NCI-H1105 (cell line): ENCODE measurements at places on chromosomes 7 and 10.

- DNase-seq, result no peak
These were observed 20.0 kb downstream of the HYAL4 start for GRCh38 chr7:123864966-123865365.

GRCh38 chr10:13787015-13787421 is 200.3 kb downstream of the PRPF18 start:
- DNase-seq, result no peak

DNA sequence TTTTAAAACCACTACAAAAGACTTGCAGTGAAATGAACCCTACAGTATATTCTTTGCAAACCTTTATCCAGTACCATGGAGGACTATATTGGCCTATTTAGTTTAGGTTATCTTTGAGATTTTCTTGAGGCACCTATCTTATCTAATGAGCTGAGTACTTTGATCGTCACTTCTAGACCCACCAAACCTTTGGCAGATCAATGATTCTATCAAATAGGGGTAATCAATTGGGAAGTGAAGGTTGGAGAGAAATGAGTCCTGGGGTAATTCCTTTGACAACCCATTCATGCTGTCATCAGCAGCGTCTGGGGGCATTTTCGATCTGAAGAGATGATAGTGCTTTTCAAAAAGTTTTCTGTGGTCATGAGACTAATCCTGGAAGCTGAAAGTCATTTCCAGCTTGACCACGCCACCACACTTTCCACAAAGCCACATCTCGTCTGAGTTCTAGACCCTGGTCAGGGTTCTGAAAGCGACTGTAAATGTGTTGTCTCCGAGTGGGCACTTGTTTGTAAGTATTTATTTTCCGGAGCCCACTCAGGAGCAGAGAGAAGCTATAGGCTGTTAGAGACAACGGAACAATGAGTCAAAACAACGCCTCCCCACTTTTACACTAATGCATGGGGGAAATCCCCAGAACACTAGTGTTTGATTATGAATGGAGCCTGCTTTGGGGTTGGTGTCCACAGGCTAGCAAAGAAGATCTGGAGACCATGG is 4.8 kb downstream of the EGR2 start:
- no peak for DNase-seq

- no peak for DNase-seq
These were observed 51.7 kb downstream of the DIP2C start for GRCh38 chr10:637771-638195.

- DNase-seq, result no peak
These were observed 918.6 kb upstream of the AUTS2 start for GRCh38 chr7:68679459-68680234.

- no peak for DNase-seq
These were observed 45.7 kb downstream of the ZNF138 start for GRCh38 chr7:64839910-64840309.

DNA sequence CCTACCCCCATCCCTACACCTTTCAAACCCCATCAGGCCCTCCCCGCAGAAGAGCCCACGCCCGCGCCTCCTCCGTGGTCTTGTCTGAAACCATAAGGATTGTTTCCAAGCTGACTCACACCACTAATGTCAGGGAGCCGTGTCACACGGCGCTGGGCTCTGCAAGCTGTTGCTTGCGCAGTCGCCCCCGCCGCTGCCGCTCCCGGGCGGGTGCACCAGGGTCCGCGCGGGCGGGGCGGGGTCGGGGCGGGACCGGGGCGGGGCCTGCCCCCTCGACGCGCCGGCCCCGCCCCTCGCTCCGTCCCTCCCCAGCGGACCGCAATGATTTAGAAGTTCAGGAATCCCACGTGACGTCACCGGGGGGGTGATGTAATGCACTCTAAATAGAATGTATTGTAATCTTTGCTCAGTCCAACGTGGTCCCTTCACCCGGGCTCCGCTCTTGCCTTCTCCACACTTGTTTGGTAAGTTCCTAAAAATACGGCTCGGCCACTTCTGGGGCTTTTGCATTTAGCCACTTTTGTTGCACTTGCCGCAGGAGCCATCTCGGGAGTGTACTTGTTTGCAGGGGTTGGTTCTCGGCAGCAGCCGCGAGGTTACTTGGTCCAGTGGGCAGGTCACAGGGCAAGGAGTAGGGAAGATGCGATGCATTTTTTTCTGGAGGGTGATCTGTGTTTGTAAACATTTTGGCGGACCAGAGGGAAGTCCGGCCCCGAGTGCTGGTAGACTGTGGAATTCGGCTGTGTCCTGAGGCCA is 3.2 kb upstream of the CREB5 start:
- DNase-seq, result peak; percentile 55

GRCh38 chr7:108455551-108455997 is 662 bp downstream of the NRCAM start:
- peak; percentile 44 for DNase-seq

- DNase-seq, result no peak
These were observed 14.0 kb downstream of the KMT2E start for GRCh38 chr7:105028004-105028403.

GRCh38 chr10:11865561-11865960 is 42.4 kb downstream of the PROSER2 start:
- DNase-seq, result no peak

- DNase-seq, result no peak
These were observed 374.2 kb upstream of the KLF6 start for GRCh38 chr10:4159173-4159572.

DNA sequence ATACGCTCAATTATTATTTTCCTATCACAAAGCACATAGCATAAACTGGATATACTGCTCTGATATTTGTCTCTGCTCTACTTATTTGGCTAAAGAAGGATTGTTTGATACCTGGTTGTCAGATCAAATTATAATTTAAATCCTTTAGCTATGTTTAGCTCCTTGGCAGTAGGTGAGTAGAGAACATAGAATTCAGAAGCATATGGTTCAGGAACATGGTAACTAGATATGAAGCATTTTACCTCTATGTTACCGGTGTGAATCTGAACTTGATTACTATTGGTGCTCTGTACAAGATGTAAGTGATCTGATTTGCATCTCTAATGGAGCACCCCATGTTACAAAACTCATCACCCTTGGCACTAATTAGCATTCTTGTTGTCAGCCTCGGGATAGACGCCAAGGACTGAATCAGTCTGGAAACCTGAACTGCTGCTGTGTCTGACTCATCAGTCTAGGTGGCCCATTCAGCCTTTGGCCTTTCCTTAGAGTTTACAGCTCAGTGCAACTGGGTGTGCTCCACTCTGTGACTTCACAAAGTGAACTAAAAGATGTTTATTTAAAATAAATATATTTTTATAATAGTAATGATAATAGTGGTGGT is 12.3 kb upstream of the MYPN start:
- DNase-seq, result no peak

DNA sequence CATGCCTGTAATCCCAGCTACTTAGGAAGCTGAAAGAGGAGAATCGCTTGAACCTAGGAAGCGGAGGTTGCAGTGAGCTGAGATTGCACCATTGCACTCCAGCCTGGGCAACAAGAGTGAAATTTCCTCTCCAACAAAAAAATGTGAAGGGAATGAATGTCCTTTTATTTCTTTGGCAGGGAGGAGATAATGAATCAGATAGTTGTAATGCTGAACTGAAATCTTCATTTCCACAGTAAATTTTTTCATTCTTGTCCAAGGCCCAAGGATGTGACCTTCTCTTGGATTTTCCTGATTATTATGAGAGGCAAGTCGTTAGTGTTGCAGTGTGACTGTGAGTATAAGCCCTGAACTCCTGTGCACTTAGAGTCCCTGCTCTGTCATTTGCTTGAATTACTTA is 13.6 kb downstream of the STAMBPL1 start:
- DNase-seq, result no peak

GRCh38 chr7:36260481-36260880 is 107.4 kb downstream of the EEPD1 start:
- DNase-seq, result no peak

GRCh38 chr10:105023211-105024111 is 382.4 kb downstream of the SORCS3 start:
- DNase-seq, result no peak

- no peak for DNase-seq
These were observed 20.8 kb upstream of the ADAM12 start for GRCh38 chr10:126408953-126409641.
